ENCODE measurements at places on chromosomes 16 and 17. TPM values are rescaled to one million over a fixed set of nuclear protein-coding genes. Genes with fewer than 3 reads are reported as not detected.

The SRCIN1 gene
- total RNA-seq = 0.35 TPM

The ABCC3 gene
- total RNA-seq = 2.1 TPM

The C1QBP gene
- 218 TPM for total RNA-seq

The NT5C3B gene
- 67.3 TPM for total RNA-seq

The CD7 gene
- not detected for total RNA-seq

The RAB26 gene
- total RNA-seq = 0.91 TPM

The HBZ gene
- total RNA-seq = not detected

The XAF1 gene
- 21.5 TPM for total RNA-seq

The C16orf92 gene
- total RNA-seq = not detected

The NXPH3 gene
- 2.0 TPM for total RNA-seq

The ICAM2 gene
- 586 TPM for total RNA-seq

The TK2 gene
- total RNA-seq = 23.4 TPM

The PTGES3L gene
- total RNA-seq = not detected

The MYH2 gene
- total RNA-seq = not detected

The NME1 gene
- total RNA-seq = 214 TPM

The OXLD1 gene
- 20.1 TPM for total RNA-seq

The FAM171A2 gene
- 12.0 TPM for total RNA-seq

The VTN gene
- total RNA-seq = not detected

The CD300LD gene
- not detected for total RNA-seq

The SLC16A5 gene
- 17.4 TPM for total RNA-seq

The HOXB6 gene
- total RNA-seq = 27.4 TPM

The GAS2L2 gene
- not detected for total RNA-seq

The CD300C gene
- not detected for total RNA-seq

The SNAI3 gene
- 0.18 TPM for total RNA-seq

The NPB gene
- total RNA-seq = not detected

The CACNB1 gene
- total RNA-seq = 12.3 TPM

The CSF3 gene
- 2.9 TPM for total RNA-seq

The GPRC5B gene
- total RNA-seq = 42.3 TPM

The PERCC1 gene
- total RNA-seq = not detected

The UTS2R gene
- not detected for total RNA-seq

The FBXW10B gene
- total RNA-seq = 2.5 TPM

The CCT6B gene
- 0.78 TPM for total RNA-seq

The TSPAN10 gene
- total RNA-seq = 0.91 TPM

The MEFV gene
- not detected for total RNA-seq

The GLIS2 gene
- total RNA-seq = 10.1 TPM

The MYH8 gene
- total RNA-seq = not detected

The G6PC1 gene
- not detected for total RNA-seq

The UMOD gene
- not detected for total RNA-seq

The NT5M gene
- total RNA-seq = 3.0 TPM

The CFAP97D1 gene
- total RNA-seq = not detected

The PDIA2 gene
- 0.99 TPM for total RNA-seq

The AKAP1 gene
- total RNA-seq = 20.9 TPM

The DCAKD gene
- total RNA-seq = 30.8 TPM

The CDH3 gene
- not detected for total RNA-seq

The YBX2 gene
- total RNA-seq = not detected

The CHD3 gene
- total RNA-seq = 189 TPM

Data from endothelial cell of umbilical vein (primary cell).